ENCODE measurements at places on chromosomes 7 and 10.

DNA sequence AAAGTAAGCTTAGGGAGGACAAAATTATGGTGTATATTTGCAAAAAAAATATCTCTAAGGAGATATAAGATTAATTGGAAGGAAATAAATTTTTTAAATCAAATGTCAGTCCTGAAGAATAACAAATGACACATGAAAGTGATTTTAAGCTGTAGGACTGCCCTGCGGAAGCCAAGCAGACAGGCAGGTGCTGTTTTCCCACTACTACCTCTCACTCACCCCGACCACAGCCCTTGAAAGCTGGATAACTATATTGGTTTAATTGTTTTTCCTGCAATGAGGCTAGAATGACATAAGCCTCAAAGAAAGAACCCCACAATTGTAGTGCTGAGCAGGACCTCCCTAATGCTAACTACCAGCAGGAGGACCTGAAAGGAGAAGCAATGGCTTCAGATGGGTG is 68.6 kb upstream of the VIPR2 start:
- no peak for DNase-seq

GRCh38 chr10:29957907-29958331 is 101.5 kb downstream of the JCAD start:
- DNase-seq: no peak

DNA sequence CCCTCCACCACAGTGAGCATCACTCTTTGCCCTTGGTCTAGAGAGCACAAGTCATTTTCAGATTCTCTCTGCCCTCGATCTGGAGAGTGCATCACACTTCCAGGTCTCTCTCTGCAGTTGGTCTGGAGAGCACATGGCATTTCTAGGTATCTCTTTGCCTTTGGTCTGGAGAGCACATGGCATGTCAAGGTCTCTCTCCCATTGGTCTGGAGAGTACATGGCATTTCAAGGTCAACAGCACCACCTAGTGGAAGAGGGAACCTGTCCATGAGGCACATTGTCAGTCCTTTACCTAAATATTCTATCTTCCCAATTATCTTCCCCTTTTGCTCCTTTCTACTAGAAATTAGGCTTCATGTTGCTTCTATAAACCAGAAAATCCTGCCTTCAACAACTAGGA is 1139.4 kb downstream of the XPNPEP1 start:
- no peak for DNase-seq

GRCh38 chr7:140059273-140060242 is 3.2 kb downstream of the PARP12 start:
- peak; percentile 81 for DNase-seq

- DNase-seq: no peak
These were observed 606.6 kb upstream of the LRRN3 start for GRCh38 chr7:110484356-110484755.

DNA sequence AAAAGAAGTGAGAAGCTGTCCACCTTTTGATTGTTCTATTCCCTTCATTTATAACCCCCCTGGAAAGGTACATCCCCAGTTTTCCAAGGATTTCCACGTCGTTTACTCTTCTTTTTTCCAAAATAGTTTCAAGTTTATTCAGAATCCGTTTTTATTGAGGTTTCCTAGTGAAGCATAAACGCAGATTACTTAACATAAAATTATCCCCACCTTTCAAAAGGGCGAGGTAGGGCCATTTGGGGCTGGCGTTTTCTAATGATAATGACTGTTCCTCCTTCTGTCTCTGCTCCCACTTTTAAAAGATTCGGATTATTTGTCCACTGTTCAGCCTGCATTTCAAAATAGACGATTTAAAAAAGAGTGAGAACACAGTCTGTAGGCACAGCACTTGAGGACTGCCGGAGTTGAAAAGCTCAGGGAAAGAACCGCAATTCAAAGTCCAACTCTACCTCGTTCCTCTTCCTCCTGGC is 165.2 kb upstream of the PPP1R3A start:
- DNase-seq: no peak

DNA sequence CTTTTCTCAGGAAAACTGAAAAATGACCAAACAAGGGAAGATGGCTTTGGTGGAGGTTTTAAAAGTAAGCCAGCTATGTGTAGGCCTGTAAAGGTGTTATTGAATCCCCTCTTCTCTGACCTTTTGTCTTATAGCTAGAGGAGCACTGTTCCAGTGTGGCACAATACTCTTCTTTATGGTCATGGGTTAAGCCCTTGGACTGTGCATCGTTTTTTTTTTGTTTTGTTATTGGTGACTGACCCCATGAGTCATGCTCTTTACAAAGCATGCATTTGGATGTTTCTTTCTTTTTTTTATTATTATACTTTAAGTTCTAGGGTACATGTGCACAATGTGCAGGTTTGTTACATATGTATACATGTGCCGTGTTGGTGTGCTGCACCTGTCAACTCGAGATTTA is 19.6 kb upstream of the FAM25A start:
- no peak for DNase-seq

DNA sequence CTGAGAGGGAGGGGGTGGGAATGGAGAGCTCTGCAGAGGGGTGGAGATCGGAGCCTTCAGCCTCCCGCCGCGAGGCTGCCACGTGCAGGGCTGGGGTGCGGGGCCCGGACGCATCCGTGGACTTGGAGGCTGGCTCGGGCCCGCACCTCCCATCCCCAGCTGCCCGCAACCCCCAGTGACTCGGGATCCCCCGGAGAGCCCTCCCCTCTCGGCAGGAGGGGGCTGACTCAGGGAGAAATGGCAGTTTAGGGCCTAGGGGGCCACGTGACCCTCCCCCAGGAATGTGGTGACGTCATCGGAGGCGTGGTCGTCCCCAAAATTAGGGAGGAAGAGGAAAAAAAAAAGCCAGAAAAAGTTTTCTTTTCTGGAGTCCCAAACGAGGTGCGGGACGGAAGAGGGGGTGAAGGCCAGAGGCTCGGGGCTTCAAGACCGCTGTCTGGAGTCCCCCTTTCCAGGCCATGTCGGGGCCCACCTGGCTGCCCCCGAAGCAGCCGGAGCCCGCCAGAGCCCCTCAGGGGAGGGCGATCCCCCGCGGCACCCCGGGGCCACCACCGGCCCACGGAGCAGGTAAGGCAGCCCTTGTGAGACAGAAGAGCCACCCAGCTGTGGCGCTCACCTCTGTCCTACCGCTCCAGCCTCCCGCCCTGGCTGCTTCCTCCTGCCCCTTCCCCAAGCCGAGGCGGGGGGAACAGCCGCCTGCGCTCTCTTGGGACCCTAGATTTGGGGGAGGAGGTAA is at the start of gene TRIP6:
TRIP6 (plus strand) TSS at position 348 of the 736 bp plus-strand sequence; CDS start at position 459, 111 bp downstream.
- DNase-seq: peak; percentile 70

- DNase-seq: no peak
These were observed 44.9 kb upstream of the MYL10 start for GRCh38 chr7:101673951-101674350.

DNA sequence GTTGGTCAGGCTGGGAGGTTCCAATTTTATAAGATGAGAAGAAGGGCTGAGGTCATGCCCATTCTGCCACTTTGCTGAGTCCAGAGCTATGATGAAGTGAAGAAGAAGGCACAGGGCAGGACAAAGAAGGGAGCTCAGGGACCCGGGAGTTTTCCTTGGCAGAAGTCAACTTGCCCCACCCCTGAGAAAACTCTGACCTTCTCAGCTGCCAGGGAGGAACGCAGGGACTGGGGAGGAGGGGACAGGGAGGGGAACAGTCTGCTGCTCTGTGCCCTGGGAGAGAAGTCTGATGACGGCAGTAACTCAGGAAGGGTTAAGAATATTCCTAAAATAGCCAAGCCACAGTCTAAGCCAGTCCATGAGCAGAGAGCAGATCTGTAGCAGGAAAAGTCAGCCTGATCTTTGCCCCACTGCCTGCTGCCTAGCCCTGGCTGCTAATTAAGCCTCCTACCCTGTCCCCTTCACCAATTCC is 11.7 kb downstream of the ADIRF start:
- no peak for DNase-seq

DNA sequence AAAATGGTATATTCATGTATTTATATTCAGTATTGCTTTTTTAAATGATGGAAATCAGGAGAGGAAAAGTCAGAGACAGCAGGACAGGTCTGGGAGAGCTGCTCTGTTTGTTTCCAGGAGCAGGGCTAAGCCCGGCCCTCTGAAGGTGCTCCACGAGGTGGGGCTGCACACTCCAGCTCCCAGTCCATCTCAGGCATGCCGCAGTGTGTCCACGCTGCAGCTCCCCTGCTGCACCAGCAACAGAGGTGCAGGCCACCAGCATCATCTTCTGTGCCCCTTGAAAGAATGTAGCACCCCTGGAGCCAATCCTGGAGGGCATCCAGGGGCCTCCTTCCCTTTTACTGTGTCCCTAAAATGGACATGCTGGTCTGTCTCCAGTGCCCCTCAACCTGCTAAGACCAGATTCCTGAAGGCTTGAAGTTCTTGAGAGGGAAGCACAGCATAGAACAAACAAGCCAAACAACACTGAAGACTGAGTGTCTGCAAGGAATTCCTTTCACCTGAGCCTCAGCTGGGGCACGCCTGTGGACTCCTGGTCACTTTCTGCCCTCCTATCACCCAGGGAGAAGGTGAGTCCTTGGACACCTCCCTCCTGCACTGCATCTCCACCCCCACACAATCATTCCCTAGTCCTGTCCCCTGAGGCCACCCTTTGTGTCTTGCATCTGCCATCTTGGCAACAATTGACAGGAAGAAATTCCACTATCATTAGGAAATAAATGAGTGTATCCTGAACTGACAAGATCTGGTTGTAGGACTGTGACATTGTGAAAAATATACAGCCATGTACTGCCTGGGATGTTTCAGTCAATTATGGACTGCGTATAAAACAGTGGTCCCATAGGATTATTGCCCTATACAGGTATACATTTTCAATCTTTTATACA is 100.5 kb downstream of the CXCL12 start:
- DNase-seq: no peak
